ENCODE measurements at places on chromosomes 2 and 18. TPM values are rescaled to one million over a fixed set of nuclear protein-coding genes. Genes with fewer than 3 reads are reported as not detected.

Gene CYP1B1
- 12.2 TPM for total RNA-seq

DNA sequence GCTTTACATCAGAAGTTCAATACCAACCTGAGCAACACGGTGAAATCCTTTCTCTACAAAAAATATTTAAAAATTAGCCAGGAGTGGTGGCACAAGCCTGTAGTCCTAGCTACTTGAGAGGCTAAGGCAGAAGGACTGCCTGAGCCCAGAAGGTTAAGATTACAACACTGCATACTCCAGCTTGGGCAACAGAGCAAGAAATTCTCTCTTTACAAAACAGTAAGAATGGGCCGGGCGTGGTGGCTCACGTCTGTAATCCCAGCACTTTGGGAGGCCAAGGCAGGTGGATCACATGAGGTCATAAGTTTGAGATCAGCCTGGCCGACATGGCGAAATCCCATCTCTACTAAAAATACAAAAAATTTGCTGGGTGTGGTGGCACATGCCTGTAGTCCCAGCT, 113.2 kb downstream of the USP34 start:
- H3K36me3 ChIP-seq, result peaks cover 61% of the 10 kb centered on the region
- H3K4me1 ChIP-seq, result peaks cover 15% of the 10 kb centered on the region
- H3K4me3 ChIP-seq, result no peak overlapping the region
- no peak overlapping the region for H3K27ac ChIP-seq

DNA sequence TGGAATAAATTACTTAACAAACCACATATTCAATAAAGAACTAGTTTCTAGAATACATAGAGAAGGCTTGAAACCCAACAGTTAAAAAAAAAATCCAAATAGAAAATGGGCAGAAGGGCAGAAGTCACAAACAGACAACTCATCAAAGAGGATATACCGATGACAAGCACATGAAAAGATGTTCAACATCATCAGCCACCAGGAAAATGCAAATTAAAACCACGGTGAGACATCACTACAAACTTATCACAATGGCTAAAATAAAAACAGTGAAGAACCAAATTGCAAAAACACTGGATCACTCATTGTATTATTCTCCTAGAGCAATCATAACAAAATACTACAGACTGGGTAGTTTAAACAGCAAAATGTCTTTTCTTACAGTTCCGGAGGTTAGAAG, 14.5 kb downstream of the SESTD1 start:
- peak overlapping the region; percentile 52 for H3K27ac ChIP-seq
- peaks cover under 1% of the 10 kb centered on the region for H3K27me3 ChIP-seq
- DNase-seq, result no peak
- H3K36me3 ChIP-seq, result peaks cover 13% of the 10 kb centered on the region
- no peak overlapping the region for H3K4me3 ChIP-seq
- H3K4me1 ChIP-seq, result peaks cover 49% of the 10 kb centered on the region

- peaks cover 7% of the 10 kb centered on the region for H3K4me1 ChIP-seq
- no peak overlapping the region for H3K4me3 ChIP-seq
- no peak overlapping the region for H3K27ac ChIP-seq
- H3K27me3 ChIP-seq, result no peaks in the 10 kb centered on the region
- H3K36me3 ChIP-seq, result no peaks in the 10 kb centered on the region
Observed at GRCh38 chr2:223797811-223798721, 39.3 kb downstream of the AP1S3 start.

Gene CNGA3
- not detected for total RNA-seq

Gene PCARE
- not detected for total RNA-seq

Gene KCNJ13
- not detected for total RNA-seq

DNA sequence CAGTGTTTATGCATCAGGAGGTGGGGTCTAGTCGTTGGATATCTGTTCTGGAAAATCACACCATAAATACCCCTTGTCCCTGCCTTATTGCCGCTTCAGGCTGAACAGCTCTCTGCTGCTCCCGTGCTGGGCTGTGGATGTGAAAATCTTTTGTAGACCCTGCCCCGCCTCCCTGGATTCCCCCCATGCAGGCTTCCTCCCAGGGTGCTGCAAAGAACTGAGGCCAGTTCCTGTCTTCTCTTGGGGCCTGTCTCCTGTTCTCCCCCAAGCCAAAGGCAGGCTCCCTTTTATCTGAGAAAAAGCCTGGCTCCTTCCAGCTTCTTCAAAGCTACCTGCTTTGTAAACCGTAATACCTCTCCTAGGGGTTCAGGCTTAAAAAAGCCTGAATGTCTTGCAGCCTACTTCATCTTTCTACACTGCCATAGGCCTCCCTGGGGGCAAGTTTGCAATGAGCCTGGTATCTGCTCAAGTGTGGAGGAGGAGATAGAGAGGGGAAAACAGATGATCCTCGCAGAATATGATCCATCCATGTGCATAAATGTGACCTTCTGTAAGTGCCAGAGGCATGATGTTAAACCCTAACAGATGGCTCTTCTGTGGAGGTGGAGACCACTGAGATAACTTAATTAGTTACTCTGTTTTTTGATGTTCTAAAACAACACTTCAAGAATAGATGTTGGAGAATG, 55.3 kb downstream of the VWA3B start:
- H3K4me1 ChIP-seq, result no peaks in the 10 kb centered on the region
- no peak for DNase-seq
- no peak overlapping the region for H3K27ac ChIP-seq
- H3K27me3 ChIP-seq, result peaks cover 3% of the 10 kb centered on the region
- no peak overlapping the region for H3K4me3 ChIP-seq

DNA sequence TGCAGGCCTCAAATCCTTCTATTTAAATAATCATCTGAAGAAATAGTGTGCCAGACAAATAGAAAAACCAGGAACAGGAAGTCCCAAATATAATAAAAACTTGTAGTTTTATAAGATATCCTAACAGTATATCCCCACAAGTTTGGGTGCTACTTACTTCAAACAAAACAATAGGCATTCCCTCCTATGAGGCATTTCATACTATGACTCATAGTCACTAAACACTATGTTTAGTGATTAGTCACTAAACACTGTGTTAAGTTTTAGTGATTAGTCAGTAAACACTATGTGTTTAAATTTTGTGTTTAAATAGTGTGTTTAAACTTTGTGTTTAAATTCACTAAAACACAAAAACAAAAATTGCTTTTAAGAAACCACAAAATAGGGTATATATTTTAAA, 407.0 kb upstream of the CDH19 start:
- no peak overlapping the region for H3K4me3 ChIP-seq
- H3K4me1 ChIP-seq, result no peaks in the 10 kb centered on the region
- H3K27me3 ChIP-seq, result no peaks in the 10 kb centered on the region
- H3K27ac ChIP-seq, result no peak overlapping the region
- H3K36me3 ChIP-seq, result no peaks in the 10 kb centered on the region
- DNase-seq, result no peak

Data from activated CD4-positive, alpha-beta T cell treated with anti-CD3 and anti-CD28 coated beads, Interleukin-2, amount 10 ng/mL, durations not matched to agents 24 days and 14 days (primary cell).